ENCODE measurements at places on chromosomes 3 and 15. TPM values are rescaled to one million over a fixed set of nuclear protein-coding genes. Genes with fewer than 3 reads are reported as not detected.
A peak's percentile ranks its signal among the peaks of the same experiment; 100 is the strongest.

- H3K27me3 ChIP-seq = no peaks in the 10 kb centered on the region
- H3K27ac ChIP-seq = no peak overlapping the region
- H3K4me1 ChIP-seq = no peaks in the 10 kb centered on the region
- H3K4me3 ChIP-seq = no peak overlapping the region
Measured at GRCh38 chr15:66019368-66019767, 150.1 kb downstream of the RAB11A start.

GRCh38 chr3:12541625-12542024 is 3.7 kb downstream of the MKRN2OS start:
- no peak overlapping the region for H3K4me3 ChIP-seq
- no peak for DNase-seq
- H3K27ac ChIP-seq = no peak overlapping the region
- no peaks in the 10 kb centered on the region for H3K36me3 ChIP-seq
- no peaks in the 10 kb centered on the region for H3K27me3 ChIP-seq

DNA sequence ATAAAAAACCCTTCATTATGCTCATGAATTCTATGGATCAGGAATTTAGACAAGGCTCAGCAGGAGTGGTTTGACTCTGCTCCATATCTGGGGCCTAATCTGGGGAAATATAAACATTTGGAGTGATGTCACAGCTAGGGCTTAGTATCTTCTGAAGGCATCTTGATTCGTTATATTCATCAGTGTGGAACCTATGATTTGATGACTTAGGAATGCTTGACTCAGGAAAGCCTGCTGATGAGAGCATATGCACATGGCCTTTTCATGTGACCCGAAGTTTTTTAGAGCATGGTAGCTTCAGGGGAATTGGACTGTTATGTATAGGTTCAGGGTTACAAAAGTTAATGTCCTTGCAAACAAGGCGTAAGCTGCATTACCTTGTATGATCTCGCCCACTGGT is 184.9 kb upstream of the LRRC3B start:
- no peak overlapping the region for H3K4me3 ChIP-seq
- no peaks in the 10 kb centered on the region for H3K4me1 ChIP-seq
- H3K27me3 ChIP-seq = no peaks in the 10 kb centered on the region
- H3K36me3 ChIP-seq = no peaks in the 10 kb centered on the region
- no peak for DNase-seq

DNA sequence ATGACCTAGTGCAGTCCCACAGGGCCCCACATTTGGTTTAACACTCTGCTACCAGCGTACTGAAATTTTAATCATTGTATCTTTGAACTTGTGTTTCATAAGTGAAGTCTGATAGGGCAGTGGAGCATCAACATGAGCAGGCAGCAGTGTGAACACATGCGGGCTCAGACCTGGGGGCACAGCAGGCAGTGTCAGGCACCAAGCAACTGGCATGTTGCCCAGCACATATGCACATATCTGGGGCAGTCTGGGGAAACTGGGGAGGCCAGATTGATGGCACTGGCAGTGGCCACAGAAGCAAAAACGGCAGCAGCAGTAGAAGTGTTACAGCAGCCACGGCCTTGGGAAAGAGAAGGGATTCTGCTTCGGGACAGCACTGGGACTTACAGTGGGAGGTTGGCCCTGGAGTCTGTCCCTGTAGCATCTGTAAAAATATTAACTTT is 353.9 kb upstream of the KCNMB2 start:
- no peak for DNase-seq
- H3K27ac ChIP-seq = no peak overlapping the region
- no peak overlapping the region for H3K4me3 ChIP-seq
- H3K4me1 ChIP-seq = no peaks in the 10 kb centered on the region
- H3K27me3 ChIP-seq = no peaks in the 10 kb centered on the region

GRCh38 chr15:77027697-77028450 is 32.9 kb downstream of the PSTPIP1 start:
- peak; percentile 19 for DNase-seq
- H3K27ac ChIP-seq = no peak overlapping the region
- H3K27me3 ChIP-seq = no peaks in the 10 kb centered on the region

DNA sequence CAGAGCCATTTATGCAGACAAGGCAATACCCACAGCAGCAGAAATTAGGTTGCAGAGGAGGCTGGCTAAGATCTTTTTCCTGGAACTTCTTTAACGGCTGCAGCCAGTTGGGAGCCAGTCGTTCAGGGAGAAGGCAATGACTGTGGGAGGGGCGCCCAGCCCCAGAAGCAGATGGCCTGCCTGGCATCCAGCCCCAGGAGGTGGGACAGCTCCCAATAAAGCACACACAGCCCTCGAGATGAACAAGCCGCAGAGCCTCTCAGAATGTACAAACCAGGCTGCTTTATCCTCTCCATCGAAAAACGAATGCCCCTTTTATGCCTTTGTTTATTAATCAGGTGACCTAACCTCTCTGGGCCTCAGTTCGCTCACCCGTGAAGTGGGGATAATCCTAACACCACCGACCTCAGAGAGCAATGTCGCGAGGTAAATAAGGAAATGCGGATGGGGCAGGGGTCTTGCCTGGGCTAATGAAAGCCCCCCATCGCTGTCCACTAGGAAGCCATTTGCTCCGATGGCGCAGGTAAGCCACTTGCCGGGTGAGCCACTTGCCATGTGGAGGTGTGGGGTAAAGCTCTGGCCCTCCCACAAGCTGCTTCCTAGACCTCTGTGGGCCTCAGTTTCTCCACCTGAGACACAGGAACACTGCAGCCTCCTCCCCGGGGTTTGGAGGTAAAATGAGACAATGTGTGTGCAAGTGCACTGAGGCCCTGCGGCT is 35.8 kb downstream of the MGLL start:
- H3K27me3 ChIP-seq = no peaks in the 10 kb centered on the region
- peak overlapping the region; percentile 69 for H3K27ac ChIP-seq
- no peak for DNase-seq
- H3K4me3 ChIP-seq = no peak overlapping the region
- no peaks in the 10 kb centered on the region for H3K36me3 ChIP-seq

DNA sequence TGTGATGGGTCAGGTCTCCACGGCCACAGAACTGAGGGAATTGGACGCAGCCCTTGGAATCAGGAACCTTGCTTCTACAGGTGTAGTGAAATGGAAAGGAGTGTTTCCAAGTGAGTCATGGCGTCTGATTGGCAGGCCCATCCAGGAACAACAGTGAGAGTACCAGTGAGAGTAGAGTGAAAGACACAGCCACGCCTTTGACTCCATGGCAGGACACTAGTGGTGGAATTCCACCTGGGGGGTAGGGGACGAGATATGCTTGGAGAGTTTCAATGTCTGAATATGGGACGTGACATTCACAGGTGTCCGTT is 3.0 kb upstream of the SLC28A1 start:
- H3K27me3 ChIP-seq = no peaks in the 10 kb centered on the region
- no peaks in the 10 kb centered on the region for H3K36me3 ChIP-seq
- H3K4me3 ChIP-seq = no peak overlapping the region

DNA sequence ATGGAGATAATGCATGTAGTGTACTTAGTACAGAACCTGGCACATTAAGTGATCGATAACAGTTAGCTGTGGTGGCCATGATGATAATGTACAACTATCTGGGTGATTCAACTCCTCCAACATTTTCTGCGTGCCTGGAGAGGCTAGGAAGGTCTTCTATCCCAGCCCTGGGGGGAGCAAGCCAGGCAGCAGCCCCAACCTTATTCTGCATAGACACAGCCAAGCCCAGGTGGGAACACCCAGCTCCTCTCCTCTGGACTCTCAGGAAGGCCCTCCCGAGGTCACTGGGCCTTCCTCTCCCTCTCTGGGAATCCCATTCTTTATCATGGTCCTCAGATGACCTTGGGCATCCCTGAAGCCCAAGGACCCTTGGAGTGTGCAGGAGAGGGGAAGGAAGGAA is 5.1 kb upstream of the TLE3 start:
- H3K4me3 ChIP-seq = no peak overlapping the region
- DNase-seq = no peak
- H3K4me1 ChIP-seq = peaks cover 35% of the 10 kb centered on the region
- H3K36me3 ChIP-seq = no peaks in the 10 kb centered on the region
- H3K27ac ChIP-seq = no peak overlapping the region

DNA sequence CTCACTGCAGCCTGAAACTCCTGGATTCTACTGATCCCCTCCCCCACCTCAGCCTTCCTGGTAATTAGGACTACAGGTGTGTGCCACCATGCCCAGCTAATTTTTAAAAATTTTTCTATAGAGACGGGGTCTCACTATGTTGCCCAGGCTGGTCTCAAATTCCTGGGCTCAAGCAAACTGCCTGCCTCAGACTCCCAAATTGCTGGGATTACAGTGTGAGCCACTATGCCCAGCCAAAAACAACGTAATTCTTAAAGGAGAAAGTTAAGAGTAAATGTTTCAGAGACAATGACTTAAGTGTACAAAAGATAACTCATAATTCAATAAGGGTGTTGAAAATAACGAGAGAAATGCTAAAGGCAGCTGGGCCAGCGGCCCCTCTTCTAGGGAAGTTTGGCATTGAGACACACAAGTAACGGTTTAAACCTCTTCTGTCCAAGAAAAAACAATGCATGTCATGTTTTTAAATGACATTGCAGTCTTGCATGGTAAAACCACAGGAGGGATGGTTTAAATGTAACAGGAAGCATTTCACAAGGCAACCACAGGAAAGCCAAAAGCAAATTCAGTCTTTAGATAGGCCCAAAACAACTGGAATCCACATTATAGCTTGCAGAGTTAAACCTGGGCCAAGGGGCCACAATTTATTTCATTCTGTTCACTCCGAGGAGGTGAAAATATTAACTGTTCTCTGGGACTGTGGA is 5.1 kb downstream of the PROK2 start:
- no peak overlapping the region for H3K27ac ChIP-seq
- peaks cover 6% of the 10 kb centered on the region for H3K4me1 ChIP-seq
- H3K36me3 ChIP-seq = no peaks in the 10 kb centered on the region
- no peak for DNase-seq
- H3K4me3 ChIP-seq = no peak overlapping the region

- peaks cover 7% of the 10 kb centered on the region for H3K36me3 ChIP-seq
- H3K4me1 ChIP-seq = no peaks in the 10 kb centered on the region
- no peaks in the 10 kb centered on the region for H3K27me3 ChIP-seq
- H3K27ac ChIP-seq = no peak overlapping the region
- H3K4me3 ChIP-seq = no peak overlapping the region
Measured at GRCh38 chr3:108208831-108209230, 13.4 kb downstream of the IFT57 start.

- H3K4me1 ChIP-seq = peaks cover 11% of the 10 kb centered on the region
- DNase-seq = no peak
- peak overlapping the region; percentile 45 for H3K4me3 ChIP-seq
Measured at GRCh38 chr3:43893727-43894126, 203.0 kb downstream of the ABHD5 start.

Gene SMAD6
- 377 TPM for total RNA-seq

Gene FAM98B
- 12.8 TPM for total RNA-seq

Gene PP2D1
- total RNA-seq = not detected

Gene THAP10
- total RNA-seq = 2.1 TPM

Gene EOMES
- total RNA-seq = 1.2 TPM

Gene RBP2
- total RNA-seq = 4.4 TPM

Gene LRRC49
- total RNA-seq = 4.7 TPM

Gene CPEB1
- total RNA-seq = 0.76 TPM

Gene ZNF501
- 2.2 TPM for total RNA-seq

Gene ITIH4
- total RNA-seq = 19.0 TPM
